ENCODE measurements at places on chromosomes 7 and 10. TPM values are rescaled to one million over a fixed set of nuclear protein-coding genes. Genes with fewer than 3 reads are reported as not detected.

The PTPRE gene
- total RNA-seq, result 25.7 TPM

The GPR22 gene
- total RNA-seq, result not detected

The BAMBI gene
- 1.2 TPM for total RNA-seq

The HSPA12A gene
- 3.7 TPM for total RNA-seq

The CNPY1 gene
- not detected for total RNA-seq

The RBAK gene
- total RNA-seq, result 5.2 TPM

The STEAP4 gene
- 0.76 TPM for total RNA-seq

The TMEM213 gene
- not detected for total RNA-seq

The MBL2 gene
- not detected for total RNA-seq

The ATG9B gene
- 0.08 TPM for total RNA-seq
